Activated CD8-positive, alpha-beta memory T cell treated with anti-CD3 and anti-CD28 coated beads for 24 hours (primary cell): ENCODE measurements at places on chromosomes 4 and X.
A peak's percentile ranks its signal among the peaks of the same experiment; 100 is the strongest.

- no peak for DNase-seq
Observed at GRCh38 chr4:101794806-101795205, 4.3 kb downstream of the BANK1 start.

- no peak for DNase-seq
Observed at GRCh38 chr4:83011689-83012199, 1.1 kb upstream of the LIN54 start.

- DNase-seq, result no peak
Observed at GRCh38 chr4:85993641-85994040, 366.2 kb downstream of the MAPK10 start.

- DNase-seq, result no peak
Observed at GRCh38 chrX:45849261-45849862, 648.7 kb upstream of the DIPK2B start.

GRCh38 chrX:111585337-111585736 lies 73.9 kb downstream of the SERTM2 start:
- no peak for DNase-seq

DNA sequence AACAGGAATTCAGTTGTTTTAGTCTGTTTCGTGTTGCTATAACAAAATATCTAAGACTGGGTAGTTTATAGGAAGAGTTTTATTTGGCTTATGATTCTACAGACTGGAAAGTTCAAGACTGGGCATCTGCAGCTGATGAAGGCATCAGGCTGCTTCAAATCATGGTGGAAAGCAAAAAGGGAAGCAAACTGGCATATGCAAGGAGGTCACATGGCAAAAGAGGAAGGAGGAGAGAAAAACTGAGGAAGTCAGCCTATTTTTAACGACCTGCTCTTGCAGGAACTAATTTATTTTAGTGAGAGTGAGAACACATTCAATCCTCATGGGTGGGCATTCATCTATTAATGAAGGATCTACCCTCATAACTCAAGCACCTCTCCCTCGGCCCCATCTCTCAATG lies 363.1 kb upstream of the HS3ST1 start:
- no peak for DNase-seq

- no peak for DNase-seq
Observed at GRCh38 chrX:8147226-8147625, 23.8 kb downstream of the VCX2 start.

- no peak for DNase-seq
Observed at GRCh38 chr4:119794681-119795080, 166.1 kb upstream of the PDE5A start.

GRCh38 chr4:182240161-182241130 lies 2.8 kb upstream of the TENM3 start:
- no peak for DNase-seq

- DNase-seq, result no peak
Observed at GRCh38 chr4:24917076-24917856, 4.4 kb upstream of the CCDC149 start.

DNA sequence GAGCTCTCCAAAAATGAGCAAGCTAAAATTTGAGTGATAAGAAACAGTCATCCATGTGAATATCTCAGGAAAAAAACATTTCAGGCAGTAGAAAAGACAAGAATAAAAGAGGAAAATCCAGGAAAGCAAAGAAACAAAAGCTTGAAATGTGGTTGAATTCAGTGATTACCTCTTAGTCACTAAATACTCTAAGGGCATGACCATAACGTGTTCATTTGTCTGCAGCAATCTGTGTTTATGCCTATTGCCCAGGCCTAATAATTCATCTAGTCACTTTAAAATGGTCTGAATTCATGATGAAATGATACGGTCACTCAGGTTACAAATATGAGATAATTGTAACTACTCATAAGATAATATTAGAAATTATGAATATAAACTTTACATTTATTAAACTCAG lies 837.9 kb downstream of the STPG2 start:
- DNase-seq, result no peak

- DNase-seq, result no peak
Observed at GRCh38 chrX:45322820-45323219, 122.1 kb upstream of the DIPK2B start.

GRCh38 chr4:7584098-7584497 lies 149.4 kb upstream of the PSAPL1 start:
- DNase-seq, result no peak

DNA sequence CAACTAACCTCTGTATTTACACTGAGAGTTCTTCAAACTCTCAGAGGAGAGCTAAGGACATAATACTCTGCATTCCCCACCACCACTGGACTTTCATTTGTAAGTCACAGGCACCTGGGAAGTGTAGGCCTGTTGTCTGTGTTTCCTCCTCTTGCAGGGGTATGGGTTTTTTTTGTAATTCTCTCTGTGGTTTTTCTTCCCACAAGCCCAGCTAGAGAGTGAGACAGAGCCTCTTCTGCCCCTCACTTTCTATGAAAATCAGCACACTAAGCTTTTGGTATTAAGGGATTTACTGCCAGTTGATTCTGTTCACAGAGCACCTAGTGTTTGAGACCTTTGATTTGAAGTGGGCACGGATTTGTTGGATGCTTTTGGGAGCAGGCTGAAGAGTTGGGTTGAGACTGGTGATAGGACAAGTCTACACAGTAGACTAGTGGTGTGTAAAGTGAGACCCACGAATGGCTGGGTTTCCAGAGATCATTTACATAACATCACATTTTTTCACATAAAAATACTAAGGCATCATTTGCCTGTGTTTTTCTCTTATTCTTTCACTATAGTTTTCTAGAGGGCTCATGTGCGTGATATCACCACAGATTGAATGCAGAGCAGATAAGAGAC lies 28.9 kb upstream of the WDR17 start:
- DNase-seq, result no peak

DNA sequence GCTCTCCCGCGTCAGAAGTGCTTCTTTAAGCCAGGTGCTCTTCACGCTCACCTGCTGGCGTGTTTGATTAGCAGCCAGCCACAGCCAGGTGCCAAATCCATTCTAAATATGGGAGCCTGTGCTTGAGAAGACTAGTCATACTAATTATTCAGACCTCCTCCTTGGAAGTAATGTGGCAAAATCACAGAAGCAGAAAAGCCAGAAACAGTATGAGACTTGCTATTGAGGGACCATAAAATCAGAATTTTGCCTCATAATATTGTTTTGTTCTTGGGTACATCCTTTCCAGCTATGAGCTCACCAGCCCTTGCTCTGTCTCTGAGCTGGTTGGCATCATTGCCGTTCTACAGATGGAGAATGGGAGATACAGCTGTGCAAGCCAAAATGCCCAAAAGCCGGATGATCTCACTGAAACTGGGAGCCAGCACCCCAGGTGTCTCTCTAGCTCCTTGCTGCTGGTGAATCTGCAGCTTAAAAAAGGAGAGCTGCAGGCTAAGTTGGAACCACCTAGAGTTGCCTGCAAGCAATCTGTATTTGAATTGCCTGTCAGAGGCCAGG lies 205.4 kb downstream of the SHROOM3 start:
- no peak for DNase-seq

DNA sequence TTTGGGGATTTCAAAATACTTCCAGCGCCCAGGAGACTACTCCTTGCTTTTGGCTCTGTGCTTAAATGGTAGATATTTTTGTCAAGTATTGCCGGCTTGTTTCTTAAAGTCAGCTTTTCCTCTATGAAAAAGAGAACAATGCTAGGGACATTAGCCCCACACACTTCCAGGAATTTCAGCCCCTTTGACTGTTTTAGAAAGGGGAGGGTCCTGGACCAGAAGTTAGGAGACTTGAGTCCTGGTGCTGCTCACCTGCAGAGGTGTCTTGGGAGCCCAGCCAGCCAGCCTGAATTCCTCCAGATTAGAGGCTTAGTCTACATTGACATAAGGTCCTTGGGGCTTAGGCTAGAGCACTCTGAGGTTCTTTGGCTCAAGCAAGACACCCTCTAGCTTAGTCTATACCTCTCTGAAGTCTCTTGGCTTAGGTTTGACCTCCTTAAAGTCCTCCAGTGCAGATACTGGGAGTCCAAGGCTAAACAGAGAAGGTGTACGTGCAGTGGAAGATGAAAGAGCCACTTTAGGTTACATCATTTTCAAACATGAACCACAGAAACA lies 1.6 kb upstream of the SETD7 start:
- peak; percentile 62 for DNase-seq

DNA sequence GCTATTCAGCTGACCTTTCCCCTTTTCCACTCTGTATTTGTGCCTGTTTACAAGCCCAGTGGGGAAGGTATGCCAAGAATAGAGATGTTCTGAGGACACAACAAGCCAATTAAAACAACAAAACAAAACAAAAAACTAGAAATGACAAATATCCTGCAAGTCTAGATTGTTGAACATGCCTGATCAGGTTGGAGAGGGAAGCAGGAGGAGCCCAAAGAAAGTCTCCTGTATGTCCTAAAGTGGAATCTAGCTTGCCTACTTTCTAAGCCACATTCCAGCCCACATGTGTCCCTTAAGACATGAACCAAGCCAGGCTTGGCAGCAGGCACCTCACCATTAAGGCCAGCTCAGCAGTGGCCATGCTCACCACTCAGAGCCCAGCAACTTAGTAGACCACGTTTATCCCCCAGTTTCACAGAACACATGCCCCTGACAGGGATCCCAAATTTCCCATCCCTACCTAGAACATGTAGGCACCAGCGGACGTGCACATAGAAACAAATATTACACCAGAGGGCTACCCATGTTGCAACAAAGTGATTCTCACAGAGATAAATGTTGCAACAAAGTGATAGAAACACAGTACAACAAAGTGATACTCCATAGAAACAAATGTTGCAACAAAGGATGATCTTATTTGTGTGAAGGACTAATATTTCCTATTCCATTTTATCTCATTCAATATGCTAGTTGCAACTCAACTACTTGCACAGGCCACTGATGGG lies 48.3 kb downstream of the CD99L2 start:
- DNase-seq, result no peak

DNA sequence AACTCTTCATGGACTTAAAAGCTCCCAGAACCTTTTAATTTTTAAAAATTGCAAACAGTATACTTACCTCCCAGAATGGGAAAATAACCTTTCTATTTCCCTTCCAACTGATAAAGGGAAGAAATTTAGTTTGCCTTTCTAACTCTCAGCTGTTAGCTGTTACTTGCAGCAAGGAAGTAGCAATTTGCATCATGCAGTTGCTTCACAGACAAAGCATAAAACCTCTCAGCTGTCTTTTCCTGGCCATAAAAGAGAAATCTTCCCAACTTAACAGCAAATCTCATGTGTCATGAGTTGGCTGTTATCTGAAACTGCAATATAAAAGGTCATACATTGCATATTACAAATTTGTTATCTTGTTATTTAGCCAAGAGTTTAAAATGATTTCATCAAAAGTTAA lies 18.4 kb downstream of the C4orf17 start:
- DNase-seq, result no peak

GRCh38 chr4:54571293-54572151 lies 86.2 kb upstream of the KIT start:
- no peak for DNase-seq

DNA sequence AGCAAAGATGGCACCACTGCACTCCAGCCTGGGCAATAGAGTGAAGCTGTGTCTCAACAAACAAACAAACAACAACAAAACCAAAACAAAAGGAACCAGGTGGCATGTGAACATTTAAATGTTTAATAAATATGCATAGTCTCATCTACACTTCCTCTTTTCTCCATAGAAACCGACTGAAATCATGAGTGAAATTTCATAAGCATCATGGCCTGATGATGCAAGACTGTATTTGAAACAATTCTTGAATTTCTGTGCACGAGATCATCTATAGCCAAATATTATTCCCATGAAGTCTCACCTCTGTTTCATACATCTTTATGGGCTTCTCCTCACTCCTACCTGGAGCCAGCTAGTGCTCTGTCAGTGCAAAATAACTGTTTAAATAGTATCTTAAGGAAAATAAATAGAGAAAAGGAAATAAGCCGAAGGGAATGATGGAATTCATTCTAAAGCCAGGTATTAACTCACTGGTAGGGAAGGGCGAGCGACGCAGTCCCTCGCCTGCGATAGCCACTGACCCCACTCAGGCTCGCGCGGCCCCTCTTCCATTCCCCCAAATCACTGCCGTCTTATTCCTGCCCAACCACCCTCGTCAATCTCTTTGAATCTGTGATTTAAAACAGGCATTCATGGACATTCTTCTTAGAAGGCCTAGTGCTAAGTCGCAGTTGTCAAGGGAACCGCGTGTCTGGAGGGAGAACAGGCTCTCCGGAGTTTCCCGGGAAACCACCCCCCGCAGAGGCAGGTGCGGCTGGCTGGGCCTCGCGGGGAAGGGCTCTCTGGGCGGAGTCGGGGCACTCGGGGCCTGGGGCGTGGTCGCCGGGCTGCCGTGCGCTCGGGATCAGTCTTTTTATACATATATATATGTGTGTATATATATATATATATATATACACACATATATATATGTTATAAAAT lies 52.4 kb upstream of the TRIM2 start:
- peak; percentile 66 for DNase-seq

DNA sequence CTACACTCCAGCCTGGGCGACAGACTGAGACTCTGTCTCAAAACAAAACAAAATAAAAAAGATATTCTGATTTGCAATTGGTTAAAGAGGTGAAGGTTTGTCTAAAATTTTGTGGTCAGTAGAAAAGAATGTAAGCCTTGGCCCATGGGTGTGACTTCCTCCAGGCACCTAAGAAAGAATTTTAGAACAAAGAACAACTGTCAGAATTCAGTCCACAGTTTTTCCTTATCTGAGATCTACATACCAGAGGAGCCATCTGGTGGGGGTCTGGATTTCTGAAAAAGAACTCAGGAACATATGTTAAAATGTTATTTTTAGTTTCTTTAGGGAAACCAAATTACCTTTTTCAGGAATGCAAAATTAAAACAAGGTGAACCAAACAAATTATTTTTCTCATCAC lies 434.1 kb downstream of the ANKRD50 start:
- no peak for DNase-seq

DNA sequence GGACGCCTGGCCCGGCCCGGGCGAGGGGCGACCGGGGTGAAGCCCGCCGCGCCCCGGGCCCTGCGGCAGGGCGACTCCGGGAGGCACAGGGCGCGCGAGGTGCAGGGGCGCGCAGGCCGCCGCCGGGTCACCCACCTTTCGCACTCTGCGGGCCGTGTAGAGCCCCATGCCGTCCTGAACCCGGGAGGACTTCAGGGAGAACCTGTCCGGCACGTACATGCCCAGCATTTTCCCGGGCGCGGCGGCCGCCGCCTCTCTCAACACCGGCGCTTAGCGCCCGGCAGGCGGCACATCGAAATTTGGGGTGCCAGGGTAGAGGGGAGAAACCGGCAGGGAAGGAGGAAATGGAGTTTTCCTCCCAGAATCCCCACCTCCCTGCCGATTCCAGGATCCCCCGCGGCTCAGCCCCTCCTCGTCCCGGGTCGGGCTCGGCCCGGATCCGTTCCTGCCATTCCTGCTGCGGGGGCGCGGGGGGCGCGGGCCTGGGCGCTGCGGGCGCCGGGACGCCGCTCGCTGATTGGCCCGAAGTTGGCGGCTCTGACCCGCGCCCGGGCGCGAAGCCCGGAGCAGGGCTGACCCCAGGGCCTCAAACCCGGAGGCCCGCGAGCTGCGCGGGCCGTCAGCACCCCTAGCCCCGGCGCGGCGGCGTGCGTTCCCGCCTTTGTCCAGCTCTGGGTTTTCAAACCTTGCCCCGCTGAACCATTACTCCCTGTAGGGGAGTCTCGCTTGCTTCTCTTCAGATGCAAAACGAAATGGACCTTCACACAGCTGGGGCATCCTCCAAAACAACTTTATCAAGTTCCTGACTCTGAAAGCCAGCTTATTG lies at the start of gene PRDM5:
PRDM5 (minus strand) TSS at position 346 of the 826 bp plus-strand sequence; CDS start at position 228, 118 bp downstream.
- peak; percentile 81 for DNase-seq

- DNase-seq, result no peak
Observed at GRCh38 chr4:184782731-184783373, 42.9 kb downstream of the ACSL1 start.

GRCh38 chrX:68238568-68238967 lies 194.7 kb downstream of the OPHN1 start:
- no peak for DNase-seq
